Germinal center (tissue), 1 donor: ENCODE measurements at places on chromosomes 12 and 14.

GRCh38 chr12:22459838-22460490, 84.4 kb downstream of the C2CD5 start:
- DNase-seq: peak; percentile 6

DNA sequence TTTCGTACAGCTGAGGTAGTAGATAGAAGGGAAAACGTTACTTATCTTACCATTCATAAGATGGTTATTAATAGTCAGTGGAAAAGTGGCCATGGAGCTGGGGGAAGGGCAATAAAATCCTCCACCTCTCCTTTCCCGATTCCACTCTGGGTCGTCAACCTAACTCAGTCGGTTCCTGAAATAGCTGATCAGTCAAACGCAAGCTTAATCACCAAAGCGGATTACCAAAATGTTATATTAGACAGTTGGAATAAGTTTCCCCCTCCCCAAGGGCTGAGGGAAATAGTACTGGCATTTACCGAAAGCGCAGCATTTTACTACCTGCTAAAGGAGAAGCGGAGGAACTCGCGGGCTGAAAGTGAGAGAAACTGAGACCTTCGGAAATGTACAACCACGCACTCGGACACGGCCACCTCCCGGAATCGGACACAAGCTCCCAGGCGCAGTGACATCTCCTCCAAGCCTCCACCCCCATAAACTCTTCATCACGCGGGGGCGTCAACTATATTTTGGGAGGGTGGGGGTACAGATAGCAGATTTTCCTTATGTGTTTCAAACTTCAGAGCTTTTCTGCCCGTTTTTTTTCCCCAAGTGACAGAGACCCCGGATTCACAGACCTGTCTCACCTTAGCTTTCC, 1.2 kb downstream of the PPM1H start:
- DNase-seq: no peak

- DNase-seq: no peak
These were observed 965 bp downstream of the KRT73 start for GRCh38 chr12:52617403-52617785.

- no peak for DNase-seq
These were observed 32.4 kb upstream of the PPP1R13B start for GRCh38 chr14:103879570-103880347.

DNA sequence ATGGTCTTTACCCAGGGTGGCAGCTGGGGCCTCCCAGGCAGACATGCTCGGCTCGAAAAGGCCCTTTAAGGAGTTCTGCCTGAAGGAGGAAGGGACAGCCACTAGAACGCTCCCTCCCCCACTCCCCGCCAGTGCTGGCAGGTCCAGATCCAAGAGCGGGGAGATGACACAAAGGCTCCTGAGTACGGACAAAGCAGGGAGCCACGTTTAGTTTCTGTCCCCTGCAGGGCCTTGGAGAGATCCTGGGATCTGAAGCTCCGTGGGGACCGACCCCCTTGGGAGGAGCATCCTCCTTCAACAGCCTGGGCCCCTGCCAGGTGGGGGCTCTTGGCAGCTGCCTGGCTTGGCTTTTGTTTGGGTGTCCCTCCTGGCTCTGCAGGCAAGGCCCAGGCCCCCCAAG, 89.7 kb downstream of the ESRRB start:
- no peak for DNase-seq

DNA sequence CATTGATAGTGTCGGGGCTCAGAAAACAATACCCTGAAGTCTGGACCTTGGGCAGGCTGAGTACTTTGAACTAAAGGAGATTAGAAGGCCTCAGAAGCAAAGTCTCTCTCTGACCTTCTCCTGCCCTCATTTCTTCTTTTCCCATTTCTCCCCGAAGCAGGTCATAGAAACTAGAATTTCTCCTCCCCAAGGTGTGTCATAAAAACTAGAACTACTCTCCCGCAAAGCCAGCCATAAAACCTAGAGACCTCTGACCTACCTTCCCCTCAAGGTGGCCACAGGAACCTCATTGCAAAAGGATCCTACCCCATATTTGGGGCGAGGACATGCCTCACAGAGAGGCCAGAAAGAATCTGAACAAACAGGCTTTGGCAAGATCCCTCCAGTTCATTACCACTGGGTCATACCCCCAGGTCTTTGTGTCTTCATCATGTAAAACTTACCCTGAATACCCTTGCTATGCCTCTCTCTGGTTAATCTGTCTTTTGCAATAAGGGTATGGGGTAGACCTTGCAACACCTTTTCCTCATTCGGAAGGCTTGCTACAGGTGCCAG, 64.7 kb upstream of the ZFP36L1 start:
- no peak for DNase-seq

DNA sequence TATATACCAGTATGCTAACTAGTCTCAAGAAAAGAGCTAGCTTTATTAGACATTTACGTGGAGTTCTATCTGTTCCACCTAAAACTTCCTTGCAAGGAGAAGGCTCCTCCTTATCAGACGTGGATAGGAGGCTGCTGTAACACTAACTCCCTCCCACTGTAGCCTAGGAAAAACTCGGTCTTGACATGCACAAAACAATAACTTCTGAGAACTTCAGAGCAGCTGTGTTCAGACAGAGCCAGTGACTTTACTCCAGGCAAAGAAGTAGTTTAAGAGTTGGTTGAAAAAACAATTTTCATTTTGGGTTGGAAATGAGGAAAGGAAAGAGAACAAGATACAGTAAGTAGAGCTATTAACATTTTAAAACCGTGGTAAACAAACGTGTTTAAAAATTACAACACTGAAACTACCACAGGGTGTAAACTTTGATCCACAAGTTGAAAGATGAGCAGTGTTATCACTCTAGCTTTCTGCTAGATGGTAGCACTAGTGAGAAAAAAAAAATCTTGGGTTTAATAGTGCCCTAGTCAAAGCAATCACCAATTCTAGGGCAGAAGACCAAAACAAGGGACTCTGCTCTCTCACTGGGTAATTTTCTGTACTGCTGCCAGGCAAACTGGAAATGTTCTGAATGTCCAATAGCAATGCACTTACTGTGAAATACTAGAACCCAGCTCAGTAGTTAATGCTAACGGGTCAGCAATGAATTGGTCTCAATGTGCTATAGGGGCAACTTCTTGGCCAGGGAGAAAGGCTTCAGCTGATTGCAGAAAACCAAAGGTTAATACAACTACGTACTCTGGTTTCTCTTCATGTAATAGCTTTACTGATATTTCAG, 2.4 kb downstream of the ATF7 start:
- DNase-seq: no peak

DNA sequence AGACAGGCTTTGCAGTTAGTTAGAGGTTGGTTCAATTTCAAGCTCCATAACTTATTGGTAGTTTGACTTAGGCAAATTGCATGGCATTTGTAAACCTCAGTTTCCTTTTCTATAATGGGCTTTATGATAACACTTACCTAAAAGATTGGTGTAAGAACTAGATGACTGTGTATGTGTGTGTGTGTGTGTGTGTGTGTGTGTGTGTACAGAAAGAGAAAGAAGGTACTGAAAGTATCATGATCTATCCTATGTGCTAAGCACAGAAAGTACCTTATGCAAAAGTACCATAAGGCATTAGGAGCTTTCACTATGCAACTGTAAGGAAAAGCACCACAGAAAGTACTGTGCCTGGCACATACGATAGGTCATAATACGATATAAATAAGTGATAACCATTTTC, 304.3 kb upstream of the KITLG start:
- DNase-seq: no peak

DNA sequence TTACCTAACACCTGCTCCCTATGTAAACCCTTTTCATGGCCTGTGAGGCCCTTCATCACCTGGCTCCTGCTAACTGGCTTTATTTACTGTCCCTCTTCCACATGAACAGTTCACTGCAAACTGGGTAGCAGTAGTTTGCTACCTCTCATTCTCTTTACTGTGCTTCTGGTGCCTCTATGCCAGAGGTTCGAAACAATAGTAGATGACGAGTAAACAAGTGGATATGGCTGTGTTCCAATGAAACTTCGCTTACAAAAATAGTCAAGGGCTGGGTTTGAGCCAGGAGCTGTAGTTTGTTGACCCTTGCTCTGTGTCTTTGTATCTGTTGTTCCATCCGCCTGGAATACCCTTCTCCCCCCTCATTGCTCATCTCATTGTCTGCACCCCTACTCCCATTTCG, 233.6 kb upstream of the RMST start:
- no peak for DNase-seq

- DNase-seq: no peak
These were observed 411.6 kb downstream of the RAD51B start for GRCh38 chr14:68230950-68231717.

DNA sequence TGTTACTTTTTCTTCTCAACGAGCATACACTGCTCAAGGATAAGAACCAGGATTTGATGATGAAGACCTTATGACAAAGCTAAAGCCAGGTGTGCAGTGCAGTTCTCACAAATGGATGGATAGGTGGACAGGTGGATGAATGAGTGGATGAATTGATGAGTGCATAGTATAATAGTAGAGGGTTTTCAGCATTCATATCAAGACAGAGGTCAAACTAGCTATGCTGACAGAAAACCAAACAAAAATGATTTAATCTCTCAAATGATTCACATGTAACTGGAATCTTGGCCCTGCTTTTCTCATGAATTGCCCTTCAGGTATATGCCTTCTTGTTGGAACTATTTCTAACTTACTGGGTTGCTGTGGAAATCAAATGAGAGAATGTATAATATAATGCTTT, 240.9 kb downstream of the BCAT1 start:
- no peak for DNase-seq

GRCh38 chr14:72380456-72380855, 448.2 kb downstream of the RGS6 start:
- DNase-seq: no peak

DNA sequence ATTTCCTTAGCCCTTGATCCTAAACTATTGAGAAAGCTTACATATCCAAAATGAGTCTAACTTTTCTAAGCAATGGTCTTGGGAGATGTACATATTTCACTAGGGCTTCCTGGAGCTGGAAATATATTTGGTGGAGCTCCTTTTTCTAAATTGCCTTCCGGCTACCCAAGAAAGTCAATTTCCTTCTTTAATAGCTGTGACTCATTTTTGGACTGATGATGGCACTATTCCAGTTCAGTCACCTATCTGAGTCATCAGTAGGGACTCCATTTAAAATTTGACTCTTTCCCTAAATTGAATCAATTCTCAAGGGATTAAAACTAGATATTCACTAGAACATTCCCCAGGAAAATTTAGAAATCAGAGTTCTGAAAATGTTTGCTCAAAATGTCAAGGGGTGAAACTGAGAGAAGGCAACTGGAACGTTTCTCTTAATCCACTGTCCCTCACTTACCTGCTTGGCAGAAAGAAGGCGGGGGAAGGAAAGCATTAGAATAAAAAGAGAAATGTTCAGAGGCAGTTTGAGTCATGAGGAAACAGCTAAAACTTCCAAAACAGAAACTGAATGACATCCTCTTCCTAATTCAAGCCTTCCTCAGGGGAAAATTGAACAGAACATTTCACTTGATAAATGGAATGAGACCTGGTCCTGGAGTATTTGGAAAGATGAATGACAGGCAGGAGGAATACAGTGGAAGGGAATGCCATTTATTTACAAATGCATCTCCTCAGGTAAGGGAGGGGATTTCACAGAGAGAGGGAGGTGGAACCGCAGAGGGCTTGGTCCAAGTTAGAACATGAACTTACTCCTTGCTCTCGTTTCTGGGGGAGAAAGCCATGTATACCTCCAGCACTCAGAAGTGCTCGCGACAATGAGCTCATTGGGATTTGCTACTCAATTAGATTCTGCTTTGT, 91.2 kb downstream of the RGS6 start:
- no peak for DNase-seq

DNA sequence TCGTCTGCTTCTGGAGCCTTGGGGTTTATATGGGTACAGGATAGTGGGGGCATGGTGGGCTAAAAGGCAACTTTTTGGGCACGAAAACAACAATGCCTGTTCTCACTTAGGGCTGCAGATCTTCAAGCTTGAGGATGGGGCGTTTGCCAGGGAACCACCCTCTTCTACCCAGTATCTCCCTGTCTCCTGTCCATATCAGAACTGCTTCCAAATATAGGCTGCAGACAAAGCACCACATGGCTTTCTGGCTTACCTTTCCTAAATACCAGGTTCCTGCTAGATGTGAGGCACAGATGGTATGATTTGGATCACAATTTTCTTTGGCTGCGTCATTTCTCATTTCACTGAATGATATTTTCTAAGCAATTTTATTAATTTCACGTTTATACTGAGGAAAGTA, 70.4 kb downstream of the CMAS start:
- no peak for DNase-seq

GRCh38 chr14:34063470-34064164, 112.7 kb upstream of the EGLN3 start:
- no peak for DNase-seq

DNA sequence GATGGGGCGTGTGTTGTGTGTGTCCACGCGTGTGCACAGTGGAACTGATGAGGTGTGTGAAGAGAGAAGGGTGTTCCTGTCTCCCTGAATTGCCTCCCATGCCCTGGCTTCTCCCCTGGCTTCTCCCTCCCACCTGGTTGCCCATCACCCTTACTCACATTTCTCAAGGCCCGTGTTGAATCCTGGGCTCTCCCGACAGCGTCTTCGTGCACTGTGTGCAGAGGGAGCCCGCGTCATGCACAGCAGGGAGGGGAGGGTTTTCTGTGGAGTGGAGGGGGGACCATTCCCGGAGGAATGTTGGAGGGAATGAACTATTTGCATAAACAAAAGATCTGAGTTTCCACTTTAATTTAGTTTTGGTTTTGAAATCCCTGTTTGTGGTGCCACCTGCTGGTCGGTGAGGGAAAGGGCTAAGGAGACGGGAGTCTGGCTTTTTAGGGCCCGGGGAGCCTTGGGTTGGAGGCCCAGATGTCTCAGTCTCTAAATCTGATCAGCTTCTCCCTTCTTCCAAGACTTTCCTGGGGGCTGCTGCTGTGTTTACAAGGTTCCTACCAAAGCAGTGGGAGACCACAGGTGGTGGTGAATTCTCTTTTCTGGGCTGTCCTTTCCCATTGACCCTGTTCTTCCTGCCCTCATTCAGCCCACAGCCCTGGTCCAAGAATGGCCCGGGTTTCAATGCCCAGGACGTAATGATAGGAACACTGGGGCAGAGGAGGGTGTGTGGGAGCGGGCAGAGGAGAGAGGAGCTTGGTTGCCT, at the start of gene C1R:
Gene C1R, minus strand, starts transcription at position 217 of the 757 bp plus-strand sequence. Its CDS starts 57 bp downstream, at position 160.
- peak; percentile 74 for DNase-seq

DNA sequence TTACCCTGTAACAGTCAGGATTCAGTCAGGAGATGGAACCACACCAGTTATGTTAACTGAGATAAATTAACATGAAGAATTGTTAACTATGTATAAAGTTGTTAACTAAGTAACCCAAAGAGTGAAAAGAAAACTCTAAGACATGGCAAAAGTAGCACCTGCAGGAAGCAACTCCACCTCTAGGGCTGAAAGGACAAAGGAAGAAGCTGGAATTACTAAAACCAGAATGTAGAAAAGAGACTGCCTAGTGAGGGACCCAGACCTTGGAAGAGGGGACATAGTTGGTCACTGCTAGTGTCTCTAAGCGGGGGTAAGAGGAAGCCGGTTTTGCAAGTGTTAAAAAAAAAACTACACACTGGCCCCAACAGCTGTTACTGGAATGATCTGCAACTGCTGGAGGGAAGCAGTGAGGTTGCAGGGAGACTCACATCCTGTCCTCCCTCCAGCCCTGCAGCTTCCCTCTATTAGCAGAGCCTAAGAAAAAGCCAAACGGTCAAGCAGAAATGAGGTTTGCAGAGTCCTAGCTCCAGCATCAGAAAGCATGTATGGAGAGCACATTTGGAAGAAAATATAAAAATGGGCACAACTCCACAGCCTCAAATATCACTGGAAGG, 39.8 kb downstream of the GPR135 start:
- no peak for DNase-seq
